ENCODE measurements at places on chromosomes 4 and X.

DNA sequence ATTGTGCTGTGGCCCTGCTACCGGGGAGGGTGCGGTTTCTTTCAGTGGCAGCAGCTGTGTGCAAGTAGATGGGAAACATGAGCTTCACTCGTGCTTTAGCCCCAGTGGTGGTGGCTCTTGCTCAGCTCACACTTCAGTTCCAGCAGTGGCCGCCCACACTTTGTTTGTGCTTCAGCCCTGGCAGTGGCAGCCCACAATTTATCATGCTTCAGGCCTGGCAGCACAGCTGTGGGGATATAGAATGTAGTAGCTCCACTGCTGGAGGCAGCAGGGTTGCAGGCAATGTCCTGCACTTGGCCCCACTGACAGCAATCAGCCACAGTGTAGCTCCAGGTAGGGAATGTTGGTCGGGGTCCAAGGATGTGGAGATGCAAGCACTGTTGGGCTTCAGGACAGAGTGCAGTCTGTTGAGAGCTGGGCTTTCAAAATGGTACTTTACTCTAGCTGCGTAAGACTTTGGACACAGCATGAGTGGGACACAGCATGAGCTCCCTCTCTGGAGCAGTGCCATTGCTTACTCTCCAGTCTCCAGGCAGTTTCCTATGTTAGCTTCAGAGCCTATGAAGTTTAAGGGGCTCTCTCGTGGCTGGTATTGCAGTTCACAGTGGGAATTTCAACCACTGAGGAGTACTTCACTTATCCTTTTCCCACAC lies 413.1 kb downstream of the PDGFC start:
- peak; percentile 12 for ATAC-seq

- ATAC-seq: no peak
Measured at GRCh38 chr4:149202117-149202516, 613.5 kb downstream of the IQCM start.

DNA sequence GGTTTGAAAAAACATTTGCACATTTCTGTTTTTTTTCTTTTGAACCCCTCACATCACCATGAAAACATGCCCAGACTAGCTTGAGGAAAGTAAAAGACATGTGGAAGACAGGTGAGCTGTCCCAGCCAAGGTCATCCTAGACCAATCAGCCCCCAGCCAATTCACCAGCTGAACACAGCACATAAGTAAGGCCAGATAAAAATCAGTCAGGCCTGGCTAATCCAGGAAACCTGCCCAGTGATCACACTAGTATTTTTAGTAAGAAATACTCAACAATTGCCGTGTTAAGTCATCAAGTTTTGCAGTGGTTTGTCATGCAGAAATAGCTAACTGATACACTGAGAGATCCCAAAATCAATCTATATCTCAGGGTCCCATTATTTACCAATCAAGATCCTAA lies 4.4 kb upstream of the SMR3A start:
- no peak for ATAC-seq

DNA sequence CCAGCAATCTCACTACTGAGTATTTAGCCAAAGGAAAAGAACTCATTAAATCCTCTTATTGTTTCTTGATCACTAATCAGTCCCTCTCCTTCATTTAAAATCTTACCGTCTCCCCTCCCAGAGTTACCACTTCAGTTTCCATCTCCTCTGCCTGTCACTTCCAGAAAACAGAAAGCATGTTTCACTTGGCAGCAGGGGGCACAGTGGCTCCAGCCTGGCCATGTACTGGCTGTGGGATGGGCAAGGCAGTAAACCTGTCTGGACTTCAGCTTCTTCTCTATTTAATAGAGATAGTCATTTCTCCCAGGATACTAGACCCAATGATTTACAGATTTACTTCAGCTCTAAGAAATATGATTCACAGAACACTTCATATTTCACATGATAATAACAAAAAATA lies 63.2 kb downstream of the CD40LG start:
- no peak for ATAC-seq

GRCh38 chr4:102732678-102733077 lies 28.1 kb downstream of the MANBA start:
- no peak for ATAC-seq
